ENCODE measurements at places on chromosomes 1 and 21.

DNA sequence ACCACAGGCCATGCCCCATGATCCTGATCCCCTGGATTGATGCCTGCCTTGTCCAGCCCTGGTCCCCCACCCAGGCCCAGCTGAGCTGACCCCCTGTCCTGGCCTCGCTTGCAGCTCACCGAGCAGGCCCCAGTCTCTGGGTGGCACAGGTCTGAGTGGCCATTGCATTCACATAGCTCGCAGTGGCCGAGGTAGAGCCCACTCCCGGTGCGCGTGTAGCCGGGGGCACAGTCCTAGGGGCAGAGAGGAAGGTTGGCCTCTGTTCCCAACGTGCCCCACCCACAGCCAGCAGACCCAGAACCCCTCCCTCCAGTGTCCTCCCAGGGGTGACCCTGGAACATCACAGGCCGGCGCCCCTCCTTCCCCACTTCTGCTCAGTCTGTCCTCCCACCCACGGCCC, 51.9 kb downstream of the LDLRAD2 start:
- ATAC-seq: no peak

DNA sequence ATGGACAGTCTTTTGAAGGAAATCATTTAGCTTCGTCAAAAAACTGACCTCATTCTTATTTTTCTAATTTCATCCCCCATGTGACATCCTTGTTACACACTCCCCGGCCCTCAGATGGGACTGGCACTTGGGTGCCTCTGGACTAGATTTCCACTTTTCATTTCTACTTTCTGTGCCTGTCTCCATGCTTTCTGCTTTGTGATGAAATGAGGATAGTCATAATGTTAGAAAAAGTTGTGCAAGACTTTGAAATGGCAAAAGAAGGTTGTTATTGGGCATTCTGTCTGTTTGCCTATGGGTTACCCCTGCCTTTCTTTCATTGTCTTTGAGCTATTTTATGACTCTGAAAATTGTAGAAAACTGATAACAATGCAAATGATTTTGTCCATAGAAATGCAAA, 54.9 kb downstream of the MDM4 start:
- no peak for ATAC-seq

DNA sequence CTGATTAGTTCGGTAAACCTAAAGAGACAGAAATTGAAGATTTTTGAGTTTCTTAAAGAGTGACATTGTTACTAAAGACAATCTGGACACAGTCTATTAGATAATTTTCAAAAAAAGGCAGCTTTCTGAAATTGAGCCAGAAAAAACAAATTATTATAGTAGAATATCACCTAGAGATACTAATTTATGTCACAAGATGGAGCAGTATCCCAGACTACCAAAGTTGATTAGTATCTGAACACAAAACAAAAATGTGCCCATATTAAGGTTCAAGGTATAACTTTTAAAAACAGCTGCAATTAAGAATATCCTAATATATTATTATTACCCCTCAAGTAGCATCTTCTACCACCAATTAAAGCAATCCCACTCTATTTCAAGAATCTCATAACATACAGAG, 40.5 kb upstream of the SYT2 start:
- no peak for ATAC-seq

- no peak for ATAC-seq
Observed at GRCh38 chr1:80837066-80837465, 963.7 kb upstream of the ADGRL2 start.

DNA sequence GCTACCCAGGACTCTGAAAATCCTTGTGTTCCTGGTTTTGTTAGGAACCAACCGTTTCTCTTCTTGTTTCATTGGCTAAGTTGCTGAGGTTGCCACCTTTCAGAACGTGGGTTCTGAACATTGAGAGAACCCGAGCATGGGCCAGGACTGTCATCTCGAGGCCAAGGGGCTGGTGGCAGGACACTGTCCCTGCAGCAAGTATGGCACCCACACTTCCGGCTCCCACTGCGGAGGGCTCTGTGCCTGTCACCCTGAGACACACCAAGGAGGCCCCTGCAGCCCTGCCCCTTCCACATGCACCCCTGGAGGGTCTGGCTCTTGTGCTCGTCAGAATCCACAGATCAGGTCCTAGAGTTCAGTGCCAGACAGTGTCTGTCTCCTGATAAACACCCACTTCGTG, 39.1 kb upstream of the LRRC3 start:
- no peak for ATAC-seq
